ENCODE measurements at places on chromosomes 1 and 21.

- no peak for DNase-seq
These were observed 6.9 kb downstream of the USP48 start for GRCh38 chr1:21775985-21776562.

GRCh38 chr1:162868972-162869371, 8.0 kb upstream of the CCDC190 start:
- DNase-seq: no peak

GRCh38 chr1:60146884-60147283, 73.3 kb upstream of the C1orf87 start:
- DNase-seq: no peak

DNA sequence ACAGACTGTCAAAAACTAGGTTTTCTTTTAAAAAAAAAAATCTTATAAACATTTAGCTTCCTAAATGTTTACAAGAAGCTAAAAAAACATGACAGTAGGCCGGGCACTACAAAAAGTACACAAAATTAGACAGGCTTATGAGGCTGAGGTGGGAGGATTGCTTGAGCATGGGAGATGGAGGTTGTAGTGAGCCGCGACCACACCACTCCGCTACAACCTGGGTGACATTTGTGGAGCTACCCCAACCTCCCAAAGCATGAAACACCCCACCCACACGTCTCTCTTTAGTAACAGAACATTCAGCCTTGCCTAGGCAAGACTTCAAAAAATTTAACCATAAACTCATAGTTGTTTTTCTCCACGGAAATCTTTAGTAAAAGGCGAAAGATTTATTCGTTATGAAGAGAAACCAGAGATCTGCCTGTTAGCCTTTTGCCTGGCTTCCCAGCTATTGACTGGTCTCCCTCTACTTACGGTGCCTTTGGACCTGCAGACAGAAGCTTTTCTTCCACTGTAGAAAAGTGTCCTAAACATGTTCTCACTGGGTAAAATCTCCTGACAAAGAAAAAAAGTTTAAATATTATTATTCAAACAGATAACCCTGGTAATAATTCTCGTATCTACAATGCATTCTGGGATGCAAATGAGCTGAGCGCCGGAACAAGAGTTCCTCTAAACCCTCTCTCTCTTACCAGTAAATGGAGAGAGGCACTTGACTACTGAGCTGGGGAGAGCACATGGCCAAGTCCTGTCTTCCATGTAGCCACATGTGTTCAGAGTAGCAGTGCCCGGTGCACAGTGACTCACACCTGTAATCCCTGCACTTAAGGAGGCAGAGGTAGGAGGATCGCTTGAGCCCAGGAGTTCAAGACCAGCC, 9.2 kb downstream of the RNU5D-1 start:
- peak; percentile 35 for DNase-seq

All from effector CD4-positive, alpha-beta T cell (primary cell).